ENCODE measurements at places on chromosomes 4 and X. TPM values are rescaled to one million over a fixed set of nuclear protein-coding genes. Genes with fewer than 3 reads are reported as not detected.

- no peak for DNase-seq
Observed at GRCh38 chrX:71650333-71650969, 16.9 kb upstream of the LOC101059915 start.

- no peak for DNase-seq
Observed at GRCh38 chr4:132540268-132540667, 608.8 kb upstream of the PCDH10 start.

DNA sequence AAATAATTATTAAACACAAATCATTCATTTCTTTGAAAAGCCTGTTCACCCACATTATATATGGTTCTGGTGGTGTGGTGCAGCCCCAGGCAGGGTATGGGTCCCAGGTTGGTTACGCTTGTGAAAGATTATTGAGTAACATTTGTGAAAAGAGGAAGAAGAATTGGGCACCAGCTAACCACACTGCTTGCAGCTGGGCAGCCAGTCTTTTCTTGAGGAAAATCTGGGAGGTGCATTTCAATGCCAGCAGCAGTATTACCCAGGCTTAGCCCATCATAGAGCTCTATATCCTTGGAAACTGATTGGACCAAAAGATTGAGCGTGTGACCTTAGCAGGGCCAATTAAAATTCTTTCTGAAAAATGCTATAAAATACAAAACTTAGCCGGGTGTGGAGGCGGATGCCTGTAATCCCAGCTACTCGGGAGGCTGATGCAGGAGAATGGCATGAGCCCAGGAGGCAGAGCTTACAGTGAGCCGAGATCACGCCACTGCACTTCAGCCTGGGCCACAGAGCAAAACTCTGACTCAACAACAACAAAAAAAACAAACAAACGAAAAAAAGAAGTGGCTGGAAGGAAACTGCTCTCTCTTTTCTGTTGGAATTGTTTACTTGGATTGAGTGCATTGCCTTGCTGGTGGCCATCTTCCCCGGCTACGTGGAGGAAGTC lies 9.7 kb upstream of the PLAC8 start:
- DNase-seq = peak; percentile 2

DNA sequence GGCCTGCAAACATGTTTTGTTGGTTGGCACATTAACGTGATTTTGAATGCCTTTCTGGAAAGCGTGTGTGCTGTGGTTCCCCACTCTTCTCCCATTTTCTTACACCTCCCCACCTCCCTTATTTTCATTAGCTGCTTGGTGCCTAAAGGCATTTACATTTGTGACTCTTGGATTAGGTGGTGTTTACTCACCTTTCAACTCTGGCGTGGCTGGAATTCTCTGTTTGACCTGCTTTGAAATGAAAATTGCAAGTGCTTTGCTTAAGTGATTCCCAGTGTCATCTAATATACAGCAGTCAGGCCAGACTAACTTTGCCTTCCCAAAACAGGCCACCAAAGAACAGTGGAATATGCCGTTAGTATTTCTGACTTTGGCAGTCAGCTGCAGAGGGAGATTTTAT lies 80.5 kb downstream of the NHSL2 start:
- no peak for DNase-seq

DNA sequence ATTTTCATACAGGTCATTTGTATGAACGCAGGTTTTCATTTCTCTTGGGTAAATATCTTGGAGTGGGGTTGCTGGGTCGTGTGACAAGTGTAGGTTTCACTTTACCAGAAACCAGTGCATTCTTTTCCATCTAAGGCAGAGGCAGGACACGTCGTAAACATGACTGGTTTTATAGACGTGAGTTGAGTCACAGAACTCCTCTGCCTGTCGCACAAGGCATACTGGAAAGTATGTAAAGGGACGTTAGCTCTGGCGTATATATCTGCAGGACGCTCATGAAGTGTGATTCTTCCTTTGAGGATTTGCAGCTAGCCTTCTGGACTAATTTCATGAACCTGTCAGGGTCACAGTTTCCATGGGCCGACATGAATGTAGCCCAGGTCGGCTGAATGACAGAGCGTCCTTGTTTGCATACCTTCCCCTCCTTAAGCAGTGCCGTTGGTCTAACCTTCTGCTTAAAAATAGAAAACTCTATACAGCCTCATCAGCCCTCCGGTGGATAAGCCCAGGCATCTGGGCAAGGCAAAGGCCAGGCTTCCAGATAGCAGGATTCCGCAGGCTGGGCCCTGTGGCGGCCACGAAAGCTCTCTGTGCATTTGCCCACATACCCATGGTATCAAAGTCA lies 106.0 kb downstream of the GPR143 start:
- no peak for DNase-seq

Gene AMOT
- 5.3 TPM for total RNA-seq
